ENCODE measurements at places on chromosomes 5 and 9.

GRCh38 chr5:138968601-138969000, 93.5 kb upstream of the LRRTM2 start:
- DNase-seq, result no peak

- peak; percentile 54 for DNase-seq
Observed at GRCh38 chr9:98097836-98098235, 21.2 kb downstream of the TRIM14 start.

DNA sequence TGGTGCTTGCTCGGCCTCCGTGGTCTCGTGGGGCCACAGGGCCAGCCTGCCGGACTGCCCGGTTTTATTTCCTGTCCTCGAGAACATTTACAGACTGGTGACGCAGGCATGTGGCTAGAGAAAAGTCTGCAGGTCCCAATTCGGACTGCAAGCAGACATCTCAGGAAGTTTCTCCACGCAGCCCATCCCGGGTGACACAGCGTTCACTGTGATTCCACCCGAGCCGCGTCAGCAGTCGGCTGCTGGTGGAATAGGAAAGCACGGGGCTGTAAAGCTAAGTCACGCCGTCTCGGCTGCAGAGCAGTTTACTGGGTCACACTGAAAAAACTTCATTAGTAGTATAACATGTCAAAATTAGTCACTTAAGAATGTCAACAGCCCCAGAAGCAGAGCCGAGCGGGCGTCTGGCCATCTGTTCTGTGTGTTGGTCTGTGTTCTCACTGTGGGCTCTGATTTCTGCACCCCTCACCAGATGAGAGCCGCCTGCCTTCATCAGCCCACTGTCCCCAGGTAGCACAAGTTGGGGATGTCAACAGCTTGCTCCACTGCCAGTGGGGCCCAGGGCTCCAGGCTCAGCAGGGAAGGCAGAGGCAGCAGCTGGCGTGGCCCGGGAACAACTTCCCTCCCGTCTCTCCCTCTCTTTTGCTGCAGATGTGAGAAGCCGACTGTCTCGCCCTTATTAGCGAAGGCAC, 363.7 kb downstream of the IRX2 start:
- no peak for DNase-seq

- no peak for DNase-seq
Observed at GRCh38 chr5:142719836-142720370, 34.0 kb upstream of the FGF1 start.

- DNase-seq, result no peak
Observed at GRCh38 chr9:113475992-113476391, 12.5 kb downstream of the RGS3 start.

DNA sequence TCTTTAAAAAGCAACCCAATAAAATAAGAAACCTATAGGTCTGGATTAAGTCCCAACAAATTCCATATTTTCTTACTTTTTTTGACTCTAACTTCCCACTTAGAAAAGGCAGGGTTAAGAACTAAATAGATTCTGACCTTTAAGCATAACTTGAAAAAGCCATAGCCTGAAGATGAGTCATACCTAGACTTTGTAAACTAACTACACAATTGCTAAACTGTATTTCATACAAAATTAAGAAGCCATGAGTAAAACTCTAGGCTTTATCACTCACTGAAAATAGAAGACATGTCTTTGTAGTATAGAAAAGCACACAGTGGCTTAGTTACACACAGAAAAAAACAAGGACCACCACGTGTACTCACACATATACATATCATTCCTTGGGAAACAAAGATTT, 51.5 kb downstream of the MLLT3 start:
- DNase-seq, result no peak

DNA sequence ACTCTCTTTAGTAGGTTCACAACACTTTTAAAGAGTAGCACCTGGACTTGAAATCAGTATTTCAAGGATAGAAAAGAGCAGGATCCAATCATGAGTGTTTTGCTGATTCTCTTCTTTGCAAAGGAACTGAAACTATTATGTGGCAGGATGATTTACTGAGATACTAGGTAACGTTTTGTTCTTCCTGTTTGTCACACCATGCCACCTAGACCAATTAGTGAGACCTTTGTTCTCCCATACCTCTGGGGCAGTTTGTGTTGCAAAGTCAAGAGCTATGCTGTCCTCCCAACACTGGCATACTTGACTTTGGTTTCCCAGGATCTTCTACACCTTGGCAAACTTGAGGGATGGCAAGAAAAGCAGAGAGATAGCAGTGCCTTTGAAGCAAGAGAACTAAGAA, 43.4 kb downstream of the PPP1R2B start:
- no peak for DNase-seq

- DNase-seq, result no peak
Observed at GRCh38 chr5:79488775-79489174, 25.2 kb downstream of the HOMER1 start.

GRCh38 chr5:158609333-158610050, 490.2 kb downstream of the EBF1 start:
- DNase-seq, result no peak

DNA sequence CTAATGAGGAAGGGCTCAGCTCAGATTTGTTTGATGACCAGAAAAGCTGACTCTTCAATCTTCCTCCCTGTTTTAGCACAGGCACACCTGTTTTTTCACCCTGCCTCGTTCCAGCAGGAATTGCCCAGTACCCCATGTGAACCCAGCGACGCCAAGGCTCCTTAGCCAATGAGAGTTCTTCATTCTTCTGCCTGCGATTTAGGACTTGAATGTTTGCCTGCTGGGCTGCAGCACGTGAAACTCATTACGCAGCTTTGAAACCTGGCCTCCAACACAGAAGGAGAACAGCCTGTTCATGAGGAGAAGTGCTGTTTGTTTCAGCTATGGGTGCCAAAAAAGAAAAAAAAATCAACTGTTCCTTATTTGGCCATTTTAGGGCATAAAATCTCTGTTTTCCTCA, 315.5 kb downstream of the TRPM3 start:
- no peak for DNase-seq

- no peak for DNase-seq
Observed at GRCh38 chr9:124009531-124010217, 1.9 kb upstream of the LHX2 start.

DNA sequence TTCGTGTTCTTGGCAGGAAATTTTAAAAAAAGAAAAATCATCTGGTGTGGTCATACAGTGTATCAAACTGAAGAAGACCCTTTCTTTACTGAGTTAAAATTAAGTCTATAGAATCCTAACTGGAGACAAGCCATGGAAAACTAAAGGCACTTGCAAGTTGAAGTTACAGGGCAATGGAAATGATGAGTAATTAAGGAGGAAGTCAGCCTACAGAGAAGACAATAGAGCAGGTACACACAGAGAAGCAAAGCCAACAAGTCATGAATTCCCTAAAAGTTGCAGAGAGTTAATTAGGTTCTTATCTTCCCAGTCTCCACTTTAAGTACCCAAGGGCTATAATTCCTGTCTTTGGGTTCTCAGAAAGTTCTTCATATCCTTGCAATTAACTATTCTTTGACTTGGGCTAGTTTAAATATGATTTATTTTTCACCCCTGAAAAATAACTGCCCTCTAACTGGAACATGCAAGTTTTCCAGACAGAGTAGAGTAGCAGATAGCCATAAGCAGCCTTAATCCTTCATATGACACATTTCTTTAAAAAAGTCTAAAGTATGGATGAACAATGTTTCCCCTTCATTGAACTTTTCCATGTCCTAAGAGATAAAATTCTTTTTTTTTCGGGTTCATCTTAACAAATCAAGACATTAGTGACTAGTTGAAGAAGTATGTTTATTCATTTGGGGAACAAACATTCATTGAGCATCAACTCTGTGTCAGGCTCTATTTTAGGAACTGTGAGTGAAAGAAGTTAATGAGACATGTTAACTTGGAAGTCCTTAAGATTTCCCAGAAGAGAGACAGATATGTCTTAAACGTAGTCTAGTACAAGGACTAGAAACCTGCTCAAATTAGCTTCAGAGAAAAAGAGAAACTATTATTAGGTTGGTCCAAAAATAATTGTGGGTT, 5.2 kb upstream of the ITGA2 start:
- DNase-seq, result no peak

GRCh38 chr9:21506626-21507482, 24.7 kb upstream of the IFNE start:
- DNase-seq, result no peak

GRCh38 chr5:84382363-84383295, 2.1 kb downstream of the EDIL3 start:
- no peak for DNase-seq

DNA sequence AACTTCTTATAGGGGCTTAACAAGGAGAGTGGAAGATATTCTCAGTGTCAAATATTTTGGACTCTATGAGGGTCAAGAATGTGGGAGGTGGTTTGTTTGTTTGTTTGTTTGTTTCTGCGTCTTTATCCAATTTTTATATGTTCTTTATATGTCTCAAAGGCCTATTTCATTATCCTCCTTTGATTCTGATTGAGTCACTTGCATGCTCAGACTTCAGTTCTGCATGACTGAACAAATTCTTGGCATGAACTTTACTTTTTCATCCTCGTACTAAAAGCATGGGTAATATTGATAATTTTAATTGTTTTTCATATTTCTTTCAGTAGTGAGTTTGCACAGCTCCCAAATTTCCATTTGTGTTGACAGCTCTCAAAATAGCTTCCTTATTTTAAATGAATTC, 19.2 kb upstream of the ERBIN start:
- no peak for DNase-seq

DNA sequence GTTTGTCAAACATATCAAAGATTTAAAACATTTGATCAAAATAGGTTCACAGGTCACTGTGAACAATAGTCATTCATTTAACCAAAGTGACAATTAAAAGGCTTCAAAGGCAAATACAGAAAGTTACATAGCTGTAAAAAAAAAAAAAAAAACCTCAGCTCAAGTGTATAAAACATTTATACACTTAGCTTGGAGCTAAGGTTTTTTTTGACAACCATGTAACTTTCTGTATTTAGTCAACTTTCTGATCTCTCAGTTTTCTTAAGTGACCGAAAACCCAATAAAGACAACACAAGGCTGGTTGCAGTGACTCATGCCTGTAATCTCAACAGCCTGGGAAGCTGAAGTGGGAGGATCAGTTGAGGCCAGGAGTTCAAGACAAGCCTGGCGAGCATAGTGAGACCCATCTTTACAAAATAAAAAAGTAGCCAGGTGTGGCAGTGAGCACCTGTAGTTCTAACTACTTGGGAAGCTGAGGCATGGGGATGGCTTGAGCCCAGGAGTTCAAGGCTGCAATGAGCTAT, 16.4 kb upstream of the UBTD2 start:
- DNase-seq, result no peak

GRCh38 chr9:16138561-16139491, 586.0 kb downstream of the CCDC171 start:
- no peak for DNase-seq

GRCh38 chr9:21381448-21382339, 3.5 kb downstream of the IFNA2 start:
- peak; percentile 65 for DNase-seq

DNA sequence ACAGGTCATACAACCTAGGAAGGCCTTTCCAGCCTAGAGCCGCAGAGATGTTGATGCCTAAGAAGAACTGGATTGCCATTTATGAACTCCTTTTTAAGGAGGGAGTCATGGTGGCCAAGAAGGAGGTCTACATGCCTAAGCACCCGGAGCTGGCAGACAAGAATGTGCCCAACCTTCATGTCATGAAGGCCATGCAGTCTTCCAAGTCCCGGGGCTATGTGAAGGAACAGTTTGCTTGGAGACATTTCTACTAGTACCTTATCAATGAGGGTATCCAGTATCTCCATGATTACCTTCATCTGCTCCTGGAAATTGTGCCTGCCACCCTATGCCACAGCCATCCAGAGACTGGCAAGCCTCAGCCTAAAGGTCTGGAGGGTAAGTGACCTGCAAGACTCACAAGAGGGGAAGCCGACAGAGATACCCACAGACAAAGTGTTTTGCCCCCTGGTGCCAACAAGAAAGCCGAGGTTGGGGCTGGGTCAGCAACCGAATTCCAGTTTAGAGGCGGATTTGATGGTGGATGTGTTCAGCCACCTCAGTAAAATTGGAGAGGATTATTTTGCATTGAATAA, 11.2 kb upstream of the CDKN2AIPNL start:
- DNase-seq, result no peak

DNA sequence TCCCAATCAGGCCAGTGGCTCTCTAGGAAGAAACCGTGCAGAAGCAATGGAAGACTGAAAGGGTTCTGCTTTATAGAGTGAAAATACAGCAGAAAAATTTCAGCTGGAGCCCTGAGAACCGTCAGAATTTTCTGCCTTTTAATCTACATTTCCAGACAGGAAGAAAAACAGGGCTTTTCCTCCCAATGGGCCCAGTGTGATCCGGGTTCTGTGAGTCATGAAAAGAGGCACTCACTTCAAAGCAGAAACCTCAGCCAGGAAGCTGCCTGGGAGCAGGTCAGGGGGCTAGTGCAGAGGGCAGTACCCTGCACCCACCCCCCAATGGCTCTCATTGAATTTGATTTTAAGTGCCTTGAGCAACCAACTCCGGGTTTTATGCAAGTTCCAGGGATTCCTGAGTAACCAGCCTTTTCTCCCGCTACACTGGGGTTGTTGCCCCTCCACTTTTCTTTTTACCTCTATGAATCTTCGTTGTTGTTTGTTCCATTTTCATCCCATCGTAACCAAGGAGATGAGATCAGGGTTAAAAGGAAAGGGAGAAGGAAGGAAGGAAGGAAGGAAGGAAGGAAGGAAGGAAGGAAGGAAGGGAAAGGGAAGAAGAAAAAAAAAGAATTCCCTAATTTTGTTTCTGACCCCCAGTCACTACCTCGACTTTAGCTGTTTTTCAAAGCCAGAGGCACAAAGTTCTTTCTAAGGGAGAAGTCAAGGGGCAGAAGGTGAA, 1.3 kb downstream of the BARHL1 start:
- DNase-seq, result no peak

DNA sequence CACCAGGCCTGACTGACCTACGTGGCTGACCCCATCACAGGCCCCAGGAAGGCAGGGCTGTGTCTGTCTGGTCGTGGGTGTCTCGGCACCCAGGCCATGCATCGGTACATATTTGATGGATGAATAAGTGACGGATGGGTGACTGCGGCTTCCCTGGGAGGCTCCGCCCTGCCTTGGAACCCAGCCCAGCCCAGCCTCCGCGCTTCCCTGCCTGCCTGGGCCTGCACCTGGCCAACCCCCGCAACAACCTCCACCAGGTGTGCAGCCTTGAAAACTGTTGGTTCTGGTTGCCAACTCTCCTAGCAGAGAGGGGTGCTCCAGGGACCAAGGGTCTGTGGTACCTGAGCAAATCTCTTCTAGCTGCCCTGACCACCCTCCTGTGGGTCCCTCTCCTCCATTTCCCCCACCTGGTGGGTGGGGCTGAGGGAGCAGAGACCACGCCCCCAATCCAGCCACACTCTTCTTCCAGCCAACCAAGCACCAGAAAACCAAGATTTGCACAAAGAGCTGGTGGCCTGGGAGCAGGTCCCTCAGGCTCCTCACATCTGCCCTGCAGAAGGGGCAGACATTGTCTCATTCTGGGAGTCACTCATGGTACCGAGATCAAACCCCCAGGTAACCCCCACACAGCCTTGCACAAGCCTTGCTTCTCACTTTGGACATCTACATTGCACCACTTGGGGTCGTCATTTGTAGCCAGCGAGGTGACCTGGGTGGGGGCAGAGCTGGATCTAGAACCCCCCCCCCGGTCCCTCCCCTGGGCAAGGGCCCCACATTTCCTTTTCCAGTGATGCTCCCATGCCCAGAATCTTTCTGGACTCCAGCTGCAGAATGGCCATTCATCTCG, 100.6 kb upstream of the IER5L start:
- peak; percentile 78 for DNase-seq

All from DMS153 (cell line).